Right hindlimb (tissue), 1 donor: ENCODE measurements at places on chromosomes 2 and 18.

DNA sequence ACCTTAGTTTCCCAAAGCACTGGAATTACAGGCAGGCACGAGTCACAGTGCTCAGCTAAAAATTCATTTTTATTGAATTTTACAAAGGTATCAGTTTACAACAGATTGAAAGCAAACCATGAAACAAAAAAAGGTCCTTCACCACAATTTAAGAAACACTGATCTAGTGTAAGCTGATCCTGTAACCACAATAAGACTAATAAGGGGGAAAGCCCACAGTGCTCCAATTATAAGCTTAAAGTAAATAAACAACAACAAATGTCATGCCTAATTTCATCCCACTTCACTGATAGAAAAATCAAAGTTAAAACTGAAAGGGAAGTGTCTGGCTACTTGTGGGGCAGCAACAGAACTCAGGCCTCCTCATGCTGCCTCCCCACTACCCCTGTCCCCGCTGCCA is 49.2 kb downstream of the ICA1L start:
- DNase-seq = no peak

DNA sequence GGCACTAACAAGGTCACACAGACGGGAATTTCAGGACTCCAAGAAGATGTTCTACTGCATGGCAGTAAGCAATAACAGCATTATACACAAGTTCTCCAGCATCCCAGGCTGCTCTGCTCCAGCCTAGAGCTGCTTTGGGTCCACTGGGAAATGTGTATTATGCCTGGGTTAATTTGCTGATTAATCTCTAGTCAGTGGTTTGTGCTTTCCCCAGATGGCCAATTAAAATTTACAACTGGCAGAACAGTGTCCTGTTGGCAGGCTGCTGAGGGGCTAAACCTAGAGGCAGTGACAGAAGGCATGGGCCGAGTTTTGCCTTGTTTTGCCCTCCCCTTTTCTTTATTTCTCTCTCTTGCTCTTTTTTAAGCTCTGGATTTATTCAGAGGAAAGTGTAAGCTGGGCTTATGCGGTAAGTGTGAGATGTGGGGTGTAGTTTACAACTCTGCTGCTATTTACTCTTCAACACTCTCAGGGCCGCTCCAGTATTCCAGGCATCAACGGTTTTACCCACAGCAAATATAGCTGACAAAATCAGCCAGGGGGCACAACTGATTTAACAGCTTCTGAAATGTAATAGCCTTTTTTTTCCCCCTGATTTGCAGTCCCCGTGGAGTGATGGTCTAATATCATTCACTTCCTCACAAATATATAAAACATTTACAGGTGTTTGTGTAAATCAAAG is 348.0 kb downstream of the GPD2 start:
- no peak for DNase-seq

DNA sequence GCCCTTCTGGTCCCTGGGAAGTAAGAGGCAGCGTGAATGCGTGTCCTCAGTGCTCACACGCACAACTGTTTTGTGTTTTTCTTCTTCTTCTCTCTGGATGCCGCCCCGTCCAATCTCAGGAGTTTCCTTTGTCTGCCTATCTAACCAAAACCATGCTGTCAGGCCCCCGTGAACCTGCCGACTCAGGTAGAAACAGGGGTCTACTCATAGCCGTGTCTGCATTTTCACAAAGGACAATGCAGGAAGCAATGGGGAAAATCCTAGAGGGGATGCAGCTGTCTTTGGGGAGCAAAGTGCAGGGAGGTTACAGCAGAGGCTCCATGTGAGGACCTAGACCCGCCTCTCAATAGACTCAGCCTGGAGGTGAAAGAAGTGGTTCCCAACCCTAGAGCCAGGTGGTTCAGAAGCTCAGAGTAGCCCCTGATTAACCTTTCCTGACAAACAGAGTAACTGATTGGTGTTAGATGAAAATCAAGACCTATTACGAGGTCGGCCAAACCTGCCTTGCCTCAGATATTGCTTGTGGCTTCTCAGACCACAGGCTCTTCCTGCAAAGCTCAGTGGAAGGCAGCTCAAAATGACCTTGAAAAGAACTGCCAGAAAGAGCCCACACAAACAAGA is 49.3 kb downstream of the CD226 start:
- no peak for DNase-seq

- DNase-seq = no peak
Observed at GRCh38 chr18:78113940-78114251, 864.2 kb downstream of the GALR1 start.

- peak; percentile 87 for DNase-seq
Observed at GRCh38 chr2:229520691-229521096, 193.7 kb downstream of the DNER start.

- DNase-seq = no peak
Observed at GRCh38 chr2:68236876-68237275, 15.5 kb downstream of the PPP3R1 start.

DNA sequence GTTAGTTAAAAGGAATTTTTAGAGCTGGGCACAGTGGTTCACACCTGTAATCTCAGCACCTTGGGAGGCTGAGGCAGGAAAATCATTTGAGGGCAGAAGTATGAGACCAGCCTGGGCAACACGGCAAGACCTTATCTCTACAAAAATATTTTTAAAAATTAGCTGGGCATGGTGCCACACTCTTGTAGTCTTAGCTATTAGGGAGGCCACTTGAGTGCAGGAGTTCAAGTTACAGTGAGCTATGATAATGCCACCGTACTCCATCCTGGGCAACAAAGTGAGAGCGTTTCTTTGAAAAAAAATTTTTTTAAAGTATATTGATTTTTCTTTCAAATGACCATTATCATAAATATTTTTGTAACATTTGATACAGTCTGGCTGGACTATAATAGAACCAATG is 93.6 kb upstream of the FAM117B start:
- no peak for DNase-seq

- no peak for DNase-seq
Observed at GRCh38 chr2:200338692-200339091, 32.2 kb downstream of the SPATS2L start.

GRCh38 chr2:64613276-64613675 is 40.4 kb downstream of the SERTAD2 start:
- DNase-seq = peak; percentile 11

DNA sequence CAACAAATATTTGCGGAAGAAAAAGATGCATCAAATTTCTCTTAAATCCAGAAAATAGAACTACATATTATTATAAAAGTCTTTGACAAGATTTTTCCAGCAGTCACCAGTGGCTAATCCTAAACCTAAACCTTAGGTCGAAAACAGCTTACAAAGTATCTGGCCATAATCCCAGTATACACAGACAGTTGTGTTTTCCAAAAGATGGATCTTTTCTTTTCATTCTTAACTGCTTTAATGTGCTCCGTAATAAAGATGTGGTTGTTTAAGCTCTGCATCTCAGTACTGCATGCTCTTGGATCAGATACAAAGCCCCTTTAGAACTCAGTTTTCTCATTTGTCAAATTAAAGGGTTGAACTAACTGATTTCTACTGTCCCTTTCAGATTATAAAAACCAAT is 247.8 kb downstream of the TXNL1 start:
- DNase-seq = no peak

DNA sequence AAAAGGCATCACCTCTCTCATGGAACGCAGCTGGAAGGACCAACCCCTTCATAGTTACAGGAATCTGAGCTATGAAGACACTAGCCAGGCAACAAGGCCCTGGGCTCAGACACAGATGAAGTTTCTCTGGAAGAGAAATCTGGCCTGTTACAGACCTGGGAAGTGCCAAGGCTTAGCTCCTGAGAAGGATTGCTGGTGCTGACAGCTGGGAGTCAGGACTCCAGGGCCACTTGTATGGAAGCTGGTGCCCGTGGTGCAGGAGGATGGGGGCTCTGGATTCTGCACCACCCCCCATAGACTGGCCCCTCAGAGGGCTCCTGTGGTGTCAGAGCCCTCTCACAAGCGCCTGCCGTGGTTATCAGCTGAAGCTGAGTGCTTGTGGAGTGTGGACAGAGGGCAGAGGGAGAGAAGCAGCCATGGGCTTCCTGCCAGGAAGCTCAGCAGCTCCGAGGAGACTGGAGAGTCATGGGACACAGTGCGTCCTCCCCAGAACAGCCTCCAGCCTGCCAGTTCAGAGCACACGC is 87.3 kb upstream of the LCLAT1 start:
- no peak for DNase-seq

- DNase-seq = no peak
Observed at GRCh38 chr18:6960656-6961055, 156.9 kb downstream of the LAMA1 start.

GRCh38 chr2:110804915-110805314 is 72.5 kb downstream of the ACOXL start:
- DNase-seq = no peak

DNA sequence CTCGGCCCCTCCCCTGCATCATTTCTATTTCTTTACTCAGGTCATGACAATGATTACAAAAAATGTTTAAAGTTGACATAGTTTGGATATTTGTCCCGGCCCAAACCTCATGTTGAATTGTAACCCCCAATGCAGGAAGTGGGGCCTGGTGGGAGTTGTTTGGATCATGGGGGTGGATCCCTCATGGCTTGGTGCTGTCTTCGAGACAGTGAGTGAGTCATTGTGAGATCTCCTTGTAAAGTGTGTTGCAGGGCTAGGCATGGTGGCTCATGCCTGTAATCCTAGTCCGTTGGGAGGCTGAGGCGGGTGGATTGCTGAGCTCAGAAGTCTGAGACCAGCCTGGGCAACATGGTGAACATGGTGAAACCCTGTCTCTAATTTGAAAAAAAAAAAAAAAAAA is 9.2 kb upstream of the MAP4K4 start:
- no peak for DNase-seq

GRCh38 chr18:24443870-24444269 is 16.6 kb upstream of the HRH4 start:
- DNase-seq = no peak

DNA sequence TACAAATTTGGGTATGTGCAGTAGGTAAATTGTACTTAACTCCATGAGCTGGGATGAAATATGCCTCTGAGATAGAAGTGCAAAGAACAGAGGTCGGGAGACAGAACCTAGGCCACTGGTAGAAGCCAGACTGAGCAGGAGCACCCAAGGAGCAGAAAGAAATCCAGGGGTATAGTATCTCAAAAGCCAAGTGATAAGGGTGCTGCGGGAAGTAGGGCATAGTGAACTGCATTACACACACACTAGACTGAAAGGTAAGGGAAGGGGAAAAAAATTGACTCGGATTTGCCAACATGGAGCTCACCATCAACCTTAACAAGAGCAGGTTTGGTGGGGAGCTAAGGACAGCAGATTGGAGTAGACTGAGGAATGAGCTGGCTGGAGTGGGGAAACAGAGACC is 89.3 kb upstream of the TMEM247 start:
- DNase-seq = no peak

- DNase-seq = no peak
Observed at GRCh38 chr2:168713325-168713724, 89.1 kb upstream of the NOSTRIN start.

GRCh38 chr2:236164201-236164924 is 3.8 kb downstream of the GBX2 start:
- DNase-seq = no peak
